ENCODE measurements at places on chromosomes 1 and 21. TPM values are rescaled to one million over a fixed set of nuclear protein-coding genes. Genes with fewer than 3 reads are reported as not detected.
A peak's percentile ranks its signal among the peaks of the same experiment; 100 is the strongest.

Gene BACH1
- 47.1 TPM for total RNA-seq

Gene CFAP74
- total RNA-seq: not detected

Gene PUSL1
- total RNA-seq: 18.9 TPM

- H3K4me3 ChIP-seq: no peak overlapping the region
- no peak for DNase-seq
- H3K36me3 ChIP-seq: no peaks in the 10 kb centered on the region
- peak overlapping the region; percentile 77 for H3K27ac ChIP-seq
- no peaks in the 10 kb centered on the region for H3K27me3 ChIP-seq
Observed at GRCh38 chr1:203645996-203646395, 19.4 kb downstream of the ATP2B4 start.

GRCh38 chr1:96416111-96416595 is 305.4 kb upstream of the PTBP2 start:
- H3K4me1 ChIP-seq: peaks cover 6% of the 10 kb centered on the region
- H3K27ac ChIP-seq: peak overlapping the region; percentile 55
- no peak overlapping the region for H3K4me3 ChIP-seq
- no peaks in the 10 kb centered on the region for H3K27me3 ChIP-seq

GRCh38 chr1:209486861-209487593 is 96.5 kb upstream of the CAMK1G start:
- no peaks in the 10 kb centered on the region for H3K4me1 ChIP-seq
- H3K4me3 ChIP-seq: no peak overlapping the region
- H3K36me3 ChIP-seq: no peaks in the 10 kb centered on the region
- DNase-seq: no peak

DNA sequence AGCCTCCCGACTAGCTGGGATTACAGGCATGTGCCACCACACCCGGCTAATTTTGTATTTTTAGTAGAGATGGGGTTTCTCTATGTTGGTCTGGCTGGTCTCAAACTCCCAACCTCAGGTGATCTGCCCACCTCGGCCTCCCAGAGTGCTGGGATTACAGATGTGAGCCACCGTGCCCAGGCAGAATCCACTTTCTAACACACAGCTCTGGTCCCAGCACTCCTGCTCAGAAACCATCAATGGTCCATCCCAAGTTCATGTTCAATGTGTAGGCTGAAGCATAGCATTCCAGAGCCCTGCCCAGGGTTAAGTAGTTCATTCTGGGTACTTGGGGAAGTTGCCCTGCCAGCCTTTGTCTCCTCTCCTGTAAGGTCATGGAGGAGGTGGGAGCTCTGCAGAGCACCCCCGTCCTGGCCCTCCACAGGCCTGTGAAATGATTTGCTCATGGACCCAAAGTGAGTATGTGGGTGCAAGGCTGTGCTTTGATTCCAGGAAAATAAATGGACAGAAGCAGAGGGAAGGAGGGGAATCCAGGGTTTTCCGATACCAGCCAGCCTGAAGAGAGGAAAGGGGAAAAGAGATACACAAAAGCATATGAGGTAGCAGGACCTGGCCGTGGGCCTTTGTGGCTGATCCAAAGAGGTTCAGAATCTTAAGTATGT is 55.2 kb downstream of the NENF start:
- DNase-seq: no peak
- H3K36me3 ChIP-seq: no peaks in the 10 kb centered on the region
- H3K27me3 ChIP-seq: no peaks in the 10 kb centered on the region
- H3K27ac ChIP-seq: peak overlapping the region; percentile 64
- no peak overlapping the region for H3K4me3 ChIP-seq
- H3K4me1 ChIP-seq: peaks cover 15% of the 10 kb centered on the region

GRCh38 chr1:112307930-112308591 is 88.0 kb upstream of the CTTNBP2NL start:
- H3K27me3 ChIP-seq: no peaks in the 10 kb centered on the region
- DNase-seq: no peak
- H3K27ac ChIP-seq: no peak overlapping the region
- no peaks in the 10 kb centered on the region for H3K4me1 ChIP-seq
- H3K36me3 ChIP-seq: no peaks in the 10 kb centered on the region
- H3K4me3 ChIP-seq: no peak overlapping the region

- H3K4me3 ChIP-seq: no peak overlapping the region
- H3K27ac ChIP-seq: no peak overlapping the region
- no peak for DNase-seq
- H3K27me3 ChIP-seq: no peaks in the 10 kb centered on the region
- H3K4me1 ChIP-seq: no peaks in the 10 kb centered on the region
Observed at GRCh38 chr1:4485878-4486277, 168.5 kb upstream of the AJAP1 start.

DNA sequence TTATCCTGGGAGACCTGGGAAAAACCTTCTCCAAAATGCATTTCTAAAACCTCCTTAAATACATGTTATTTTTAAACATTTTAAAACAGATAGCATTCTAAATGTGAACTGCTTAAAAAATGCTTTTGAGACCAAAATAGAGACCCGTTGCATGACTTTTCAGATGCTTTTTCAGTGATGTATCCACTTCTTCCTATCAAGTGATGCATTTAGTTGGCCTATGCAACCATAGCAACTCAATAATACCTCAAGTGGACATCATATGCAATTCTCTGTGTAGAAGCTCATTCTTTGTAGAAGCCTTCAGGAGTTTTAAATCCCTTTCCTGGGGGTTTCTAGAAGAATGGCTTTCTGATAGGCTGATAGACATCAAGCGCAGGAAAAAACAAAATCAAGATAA is 94.5 kb upstream of the RAVER2 start:
- no peaks in the 10 kb centered on the region for H3K36me3 ChIP-seq
- no peaks in the 10 kb centered on the region for H3K27me3 ChIP-seq
- H3K4me1 ChIP-seq: no peaks in the 10 kb centered on the region
- H3K4me3 ChIP-seq: no peak overlapping the region
- DNase-seq: no peak
- H3K27ac ChIP-seq: no peak overlapping the region

DNA sequence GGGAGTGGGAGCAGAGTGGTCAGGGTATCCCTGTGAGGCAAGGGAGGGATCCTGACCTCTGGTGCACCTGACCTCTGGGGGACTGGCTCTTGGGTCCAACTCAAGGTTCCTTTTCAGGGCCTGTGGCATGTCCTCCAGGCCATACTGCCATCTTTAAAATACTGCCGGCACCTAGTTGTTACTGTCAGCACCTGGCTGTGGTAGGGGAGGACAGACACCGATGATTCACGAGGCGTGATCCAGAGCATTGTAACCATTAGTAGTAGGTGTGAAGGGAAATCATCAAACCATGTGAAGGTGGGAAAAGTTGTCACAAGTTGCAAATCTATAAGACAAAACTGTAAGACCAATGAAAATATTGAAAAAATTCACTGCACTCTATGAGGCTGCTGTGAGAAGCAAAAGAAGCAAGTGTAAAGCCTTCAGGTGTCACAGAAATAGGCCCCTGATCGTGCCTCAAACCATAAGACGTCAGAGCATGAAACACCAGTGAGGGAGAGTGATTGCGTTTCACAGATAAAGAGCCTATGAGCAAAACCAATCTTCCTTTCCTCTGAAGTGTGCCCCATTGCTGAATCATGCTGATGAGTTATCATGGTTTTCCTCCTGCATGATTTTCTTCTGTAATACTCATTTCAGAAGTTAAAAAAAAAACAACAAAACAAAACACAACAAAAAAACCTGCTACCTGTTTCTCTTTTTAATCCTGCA is 55.3 kb downstream of the CDC7 start:
- no peaks in the 10 kb centered on the region for H3K36me3 ChIP-seq
- H3K27me3 ChIP-seq: no peaks in the 10 kb centered on the region
- no peak overlapping the region for H3K27ac ChIP-seq
- no peak for DNase-seq
- H3K4me3 ChIP-seq: no peak overlapping the region

- peaks cover 25% of the 10 kb centered on the region for H3K4me1 ChIP-seq
- no peak overlapping the region for H3K27ac ChIP-seq
- no peaks in the 10 kb centered on the region for H3K36me3 ChIP-seq
- no peaks in the 10 kb centered on the region for H3K27me3 ChIP-seq
- no peak overlapping the region for H3K4me3 ChIP-seq
- no peak for DNase-seq
Observed at GRCh38 chr1:115340879-115341278, 2.8 kb upstream of the NGF start.

DNA sequence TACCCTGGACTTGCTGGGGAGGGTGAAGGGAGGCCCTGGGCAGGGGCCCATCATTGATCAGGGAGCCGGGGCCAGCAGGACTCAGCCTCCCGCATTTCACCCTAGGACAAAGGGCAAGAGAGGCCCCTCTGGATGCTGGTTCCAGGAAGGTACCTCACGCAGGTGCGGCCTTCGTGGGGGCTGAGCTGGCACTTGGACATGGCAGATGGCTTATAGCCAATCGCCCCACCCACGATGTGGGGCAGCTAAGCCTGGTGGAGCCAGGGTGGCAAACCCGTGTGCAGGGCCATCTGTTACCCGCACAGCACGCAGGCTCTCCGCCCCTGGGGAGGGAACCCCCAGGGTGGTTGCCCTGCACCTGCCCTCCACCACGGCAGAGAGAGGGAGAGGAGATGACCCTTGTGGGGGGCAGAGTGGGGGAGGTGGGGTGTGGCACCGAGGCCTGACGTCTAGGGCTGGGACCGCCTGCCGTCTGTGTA is 2.5 kb downstream of the TFF3 start:
- no peak overlapping the region for H3K4me3 ChIP-seq
- no peak overlapping the region for H3K27ac ChIP-seq
